ENCODE measurements at places on chromosomes 5 and 9.

DNA sequence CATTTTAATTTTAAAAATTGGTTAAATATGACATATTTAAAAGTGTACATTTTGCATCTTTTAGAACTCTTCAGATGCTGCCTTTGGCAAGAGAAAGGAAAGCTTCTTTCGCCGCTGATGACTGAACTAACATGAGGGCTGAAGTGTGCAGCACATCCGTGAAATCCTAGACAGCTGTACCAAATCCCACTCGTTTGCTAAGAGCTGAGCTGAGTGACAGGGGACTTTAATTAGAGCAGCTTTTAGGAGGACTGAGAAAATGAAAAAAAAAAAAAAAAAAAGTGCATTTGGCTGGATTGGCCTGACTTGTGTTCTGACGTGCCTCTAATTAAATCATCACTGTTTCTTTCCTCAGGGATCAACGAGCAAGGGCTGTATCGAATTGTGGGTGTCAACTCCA lies 271.3 kb downstream of the ARHGAP26 start:
- DNase-seq = no peak

DNA sequence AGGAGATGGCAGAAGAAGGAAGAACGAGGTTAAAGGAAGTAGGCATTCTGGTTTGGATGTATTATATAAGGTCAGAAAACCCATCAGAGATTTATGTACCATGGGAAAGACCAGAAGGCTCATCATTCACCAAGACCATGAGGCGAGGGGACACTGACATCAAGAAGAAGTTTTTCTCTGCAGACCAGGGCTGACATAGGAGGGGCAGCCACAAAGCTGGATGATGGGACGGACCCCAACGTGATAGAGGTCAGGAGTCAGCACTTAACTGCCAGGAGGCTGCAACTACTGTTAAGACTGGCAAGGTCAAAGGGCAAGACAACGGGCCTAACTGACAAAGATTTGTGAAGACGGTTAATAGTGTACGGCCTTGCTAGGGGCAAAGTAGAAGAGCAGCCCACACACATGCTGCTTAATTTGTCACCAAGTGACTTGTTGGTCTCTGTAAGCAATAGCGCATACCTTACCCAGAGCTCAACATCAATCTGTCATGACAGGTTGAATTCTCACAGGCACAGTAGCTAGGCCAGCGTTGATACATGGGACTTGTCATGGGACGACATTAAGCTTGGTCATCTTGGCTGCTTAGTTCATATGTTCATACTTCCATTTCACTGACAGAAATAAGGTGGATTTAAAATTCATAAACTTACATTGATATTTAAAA lies 579.7 kb upstream of the CDH10 start:
- DNase-seq = no peak

GRCh38 chr5:173315495-173316338 lies 12.5 kb downstream of the STC2 start:
- peak; percentile 65 for DNase-seq

DNA sequence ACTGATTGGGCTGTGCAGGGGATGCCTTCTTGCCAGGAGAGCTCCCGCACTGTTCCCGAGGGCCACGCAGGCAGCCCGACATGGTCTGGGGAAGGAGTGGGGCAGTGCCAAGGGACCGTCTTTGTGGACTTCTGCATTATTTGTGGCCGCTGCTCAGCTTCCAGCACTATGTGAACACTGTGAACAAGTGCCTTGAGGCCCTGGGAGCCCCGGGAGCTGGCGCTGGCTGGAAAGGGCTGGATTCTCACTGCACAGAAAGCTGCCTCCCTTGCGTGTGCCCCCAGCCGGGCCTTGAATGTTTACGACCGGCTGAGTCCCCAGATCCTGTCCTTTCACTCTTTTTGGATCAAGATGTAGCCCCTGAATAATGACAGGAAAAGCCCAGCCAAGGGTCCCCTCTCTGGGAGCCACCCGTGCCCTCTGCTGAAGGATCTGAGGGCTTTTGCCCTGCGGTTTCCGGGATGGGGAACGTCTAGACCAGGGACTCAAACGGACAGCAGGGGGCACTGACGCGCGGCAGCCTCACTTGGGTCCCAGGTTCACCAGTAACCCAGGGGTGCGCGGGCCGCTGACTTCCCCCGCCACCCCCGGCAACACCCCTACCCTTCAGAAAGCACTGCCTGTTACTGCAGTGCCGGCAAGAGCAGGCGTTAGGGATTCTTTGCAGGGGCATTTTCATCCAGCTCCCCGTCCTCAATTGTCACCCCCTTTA lies 98.9 kb upstream of the FCN2 start:
- DNase-seq = no peak

GRCh38 chr5:167049043-167049663 lies 1242.3 kb upstream of the WWC1 start:
- peak; percentile 27 for DNase-seq

- no peak for DNase-seq
Measured at GRCh38 chr9:121354141-121354540, 15.9 kb downstream of the STOM start.
